Right forelimb (tissue), 1 donor: ENCODE measurements at places on chromosomes 11 and 22.

DNA sequence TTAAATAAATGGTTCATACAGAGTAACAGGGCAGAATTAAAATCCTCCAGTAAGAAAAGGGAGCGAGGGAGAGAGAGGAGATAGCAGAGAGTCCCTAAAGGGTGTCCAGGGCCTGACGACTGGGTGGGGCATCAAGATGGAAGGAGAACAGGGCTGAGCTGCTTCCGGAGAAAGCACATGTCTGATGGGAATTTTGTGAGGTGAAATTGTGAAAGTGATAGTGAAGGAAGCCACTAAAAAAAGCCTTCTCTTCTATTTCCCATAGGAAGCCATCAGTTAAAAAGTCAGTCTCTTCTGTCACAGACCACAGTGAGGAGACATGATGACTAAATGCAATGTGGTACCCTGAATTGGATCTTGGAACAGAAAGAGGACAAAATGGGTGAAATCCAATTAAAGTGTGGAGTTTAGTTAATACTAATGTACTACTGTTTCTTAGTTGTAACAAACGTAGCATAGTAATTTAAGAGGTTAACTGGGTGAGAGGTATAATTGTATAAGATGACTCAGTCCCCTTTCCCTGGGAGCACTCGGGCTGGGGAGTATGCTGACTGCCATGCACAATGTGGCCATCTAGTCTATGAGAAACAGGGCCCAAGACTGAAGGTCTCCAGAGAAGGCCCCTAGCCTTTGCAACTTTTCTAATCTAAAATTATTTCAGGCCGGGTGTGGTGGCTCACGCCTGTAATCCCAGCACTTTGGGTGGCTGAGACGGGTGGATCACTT, 29.5 kb upstream of the FCHSD2 start:
- DNase-seq: no peak

DNA sequence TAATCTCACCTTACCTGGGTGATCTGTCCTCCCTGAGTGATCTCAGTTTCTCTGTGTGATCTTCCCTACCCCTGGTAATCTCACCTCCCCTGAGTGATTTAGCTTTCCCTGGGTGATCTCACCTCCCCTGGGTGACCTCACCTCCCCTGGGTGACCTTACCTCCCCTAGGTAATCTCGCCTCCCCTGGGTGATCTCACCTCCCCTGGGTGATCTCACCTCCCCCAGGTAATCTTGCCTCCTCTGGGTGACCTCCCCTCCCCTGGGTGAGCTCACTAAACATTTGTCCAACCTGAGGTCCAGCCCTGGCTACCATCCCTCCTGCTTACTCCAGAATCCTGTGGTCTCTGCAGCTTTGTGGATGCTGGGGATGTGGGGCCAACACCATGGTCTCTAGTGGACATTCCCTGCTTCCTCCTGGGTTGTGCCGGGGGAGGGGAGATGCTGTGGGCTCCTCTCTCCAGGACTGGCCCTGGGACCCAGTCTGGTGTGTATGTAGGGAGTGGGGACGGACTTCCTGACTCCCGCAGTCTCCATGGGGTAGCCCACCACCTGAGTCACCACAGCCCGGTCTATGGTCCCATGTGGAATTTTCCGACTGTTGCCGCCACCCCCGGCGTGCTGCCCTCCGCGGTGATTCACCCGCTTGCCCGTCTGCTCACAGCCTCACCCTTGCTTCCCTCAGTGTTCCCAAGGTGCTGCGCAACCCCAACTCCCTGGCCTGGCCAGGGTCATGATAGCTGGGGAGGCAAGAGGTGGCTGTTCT, 9.9 kb downstream of the LSP1 start:
- DNase-seq: no peak

- DNase-seq: no peak
These were observed 84.0 kb upstream of the CTSC start for GRCh38 chr11:88421530-88421929.

DNA sequence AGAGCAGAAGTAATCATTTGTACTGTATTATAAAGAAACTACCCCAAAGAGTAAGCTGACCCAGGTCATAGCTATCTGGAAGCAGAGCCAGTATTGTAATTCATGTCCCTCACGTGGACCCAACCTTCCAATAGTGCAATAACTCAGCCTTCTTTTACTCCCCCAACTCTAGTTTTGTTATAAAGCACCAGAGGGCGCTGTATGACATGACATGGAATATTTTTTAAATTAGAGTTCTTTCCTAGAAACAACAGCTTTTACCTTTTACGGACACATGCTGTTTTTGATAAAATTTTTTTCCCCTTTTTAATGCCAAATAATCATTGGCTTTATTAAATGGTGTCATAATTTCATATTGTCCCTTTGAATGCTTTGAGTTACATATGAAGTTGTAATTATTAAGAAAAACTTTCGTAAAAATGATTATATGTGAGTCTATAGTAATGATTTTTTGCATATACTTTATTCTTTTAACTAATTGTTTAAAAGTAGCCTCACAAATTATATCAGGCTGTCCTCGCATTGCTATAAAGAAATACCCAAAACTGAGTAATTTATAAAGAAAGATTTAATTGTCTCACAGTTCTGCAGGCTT, 76.9 kb downstream of the DKK3 start:
- DNase-seq: no peak

DNA sequence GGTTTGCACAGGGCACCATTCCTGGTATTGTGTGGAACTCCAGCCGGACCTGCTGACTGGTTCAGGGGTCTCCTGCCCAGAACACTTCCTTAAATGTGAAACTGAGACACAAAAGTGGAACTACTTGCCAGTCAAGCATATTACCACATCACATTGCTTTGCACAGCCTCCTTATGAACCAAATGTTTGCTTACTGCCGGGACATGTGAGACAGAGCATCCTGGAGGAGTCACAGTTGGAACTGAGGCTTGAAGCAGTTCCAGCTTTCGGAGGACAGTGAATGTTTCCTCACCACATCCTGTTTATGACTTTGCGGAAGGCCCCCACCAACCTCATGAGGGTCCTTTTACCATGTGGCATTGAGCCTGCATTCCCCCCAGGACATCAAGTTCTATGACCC, 105.8 kb upstream of the ARHGAP42 start:
- no peak for DNase-seq

GRCh38 chr22:31055635-31056159, 25.4 kb upstream of the SMTN start:
- DNase-seq: peak; percentile 85

GRCh38 chr11:1690167-1691025, 6.6 kb upstream of the KRTAP5-6 start:
- no peak for DNase-seq

- no peak for DNase-seq
These were observed 109.8 kb upstream of the SYT13 start for GRCh38 chr11:45395947-45396346.

DNA sequence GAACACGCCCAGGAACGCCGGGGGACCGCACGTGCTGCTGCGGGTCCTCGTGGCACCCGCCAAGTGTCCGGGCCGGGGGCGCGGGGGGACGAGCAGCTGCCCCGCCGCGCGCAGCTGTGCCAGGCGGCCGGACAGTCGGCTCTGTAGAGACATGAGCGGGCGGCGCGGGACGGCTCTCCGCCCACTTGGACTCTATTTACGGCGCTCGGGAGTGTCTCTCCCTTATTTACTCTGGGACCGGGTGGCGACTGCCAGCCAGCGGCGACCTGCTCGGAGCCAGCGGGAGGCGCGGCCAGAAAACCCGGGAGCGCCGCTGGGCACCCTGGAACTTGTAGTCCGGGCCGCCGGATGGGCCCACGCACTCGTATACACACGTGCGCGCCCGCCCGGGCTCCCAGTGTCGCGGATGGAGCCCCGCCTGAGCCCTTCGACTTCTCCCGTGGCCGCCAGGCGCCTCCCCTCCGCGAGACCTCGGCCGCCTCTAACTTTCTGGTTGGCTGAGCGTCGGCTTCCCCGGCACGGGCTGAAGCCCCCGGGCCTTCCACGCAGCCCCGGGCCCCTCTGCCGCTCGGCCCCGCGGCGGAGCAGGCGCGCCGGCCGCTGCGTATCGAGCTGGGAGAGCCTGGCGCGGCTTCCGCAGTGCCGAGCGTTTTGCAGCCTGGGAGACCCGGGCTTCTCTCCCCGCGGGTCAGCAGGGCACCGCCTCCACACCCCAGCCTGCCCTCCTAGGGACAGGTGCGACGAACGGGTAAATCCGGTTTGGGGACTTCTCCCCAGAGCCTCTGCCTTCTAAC, at the start of gene MACROD1:
Gene MACROD1 (minus strand): TSS at position 272 of the 794 bp plus-strand sequence. CDS start 119 bp downstream, at position 153.
- DNase-seq: peak; percentile 90

GRCh38 chr11:69419662-69420395, 61.6 kb upstream of the LINC01488 start:
- DNase-seq: no peak

GRCh38 chr11:60763692-60764369, 7.2 kb downstream of the MS4A15 start:
- DNase-seq: no peak

- DNase-seq: no peak
These were observed 15.7 kb upstream of the NXPE4 start for GRCh38 chr11:114610984-114611944.

DNA sequence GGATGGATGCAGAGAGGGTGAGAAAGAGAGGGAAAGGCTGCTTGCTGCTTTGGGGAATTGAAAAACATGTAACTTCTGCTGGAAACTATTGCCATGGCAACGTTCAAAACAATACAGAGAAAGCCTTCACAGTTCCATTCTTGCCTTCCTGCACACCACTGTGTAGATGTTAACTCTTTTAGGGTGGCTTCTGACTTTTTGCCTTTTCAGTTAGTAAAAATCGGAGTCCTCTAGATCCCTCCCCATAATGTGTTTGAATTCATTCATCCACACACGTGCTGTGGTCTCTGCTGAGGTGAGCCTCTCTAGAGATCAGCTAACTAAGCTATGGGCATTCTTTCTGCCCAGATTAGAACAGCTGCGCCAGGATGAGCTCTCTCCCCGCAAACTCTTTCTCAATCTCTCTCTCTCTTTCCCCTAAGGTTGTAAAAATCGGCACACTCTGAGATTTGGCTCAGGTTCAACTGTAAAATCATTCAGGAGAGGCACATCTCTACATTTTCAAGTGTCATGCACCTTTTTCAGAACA, 1178.3 kb downstream of the LRRC4C start:
- peak; percentile 42 for DNase-seq

DNA sequence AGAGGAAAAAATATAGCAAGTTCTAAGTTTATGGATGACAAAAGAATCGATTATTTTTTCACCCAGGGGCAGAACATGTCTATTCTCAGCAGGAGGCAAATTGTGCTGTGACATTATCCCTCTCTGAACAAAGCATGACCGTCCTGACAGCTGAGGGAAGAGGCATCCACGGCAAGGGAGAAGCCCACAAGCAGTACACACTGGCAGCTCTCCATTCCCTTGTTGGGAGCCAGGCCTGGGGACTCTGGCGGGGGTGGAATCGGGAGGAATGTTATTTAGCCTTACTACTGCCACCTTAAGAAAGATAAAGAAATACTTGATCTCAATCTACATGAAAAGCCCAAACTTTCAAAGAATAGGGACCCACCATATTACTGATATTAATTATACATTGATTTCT, 3.4 kb downstream of the KIRREL3 start:
- DNase-seq: no peak

GRCh38 chr22:28798810-28799605, 1.4 kb downstream of the XBP1 start:
- peak; percentile 59 for DNase-seq

- DNase-seq: no peak
These were observed 828.6 kb downstream of the TBC1D22A start for GRCh38 chr22:47591016-47591415.

DNA sequence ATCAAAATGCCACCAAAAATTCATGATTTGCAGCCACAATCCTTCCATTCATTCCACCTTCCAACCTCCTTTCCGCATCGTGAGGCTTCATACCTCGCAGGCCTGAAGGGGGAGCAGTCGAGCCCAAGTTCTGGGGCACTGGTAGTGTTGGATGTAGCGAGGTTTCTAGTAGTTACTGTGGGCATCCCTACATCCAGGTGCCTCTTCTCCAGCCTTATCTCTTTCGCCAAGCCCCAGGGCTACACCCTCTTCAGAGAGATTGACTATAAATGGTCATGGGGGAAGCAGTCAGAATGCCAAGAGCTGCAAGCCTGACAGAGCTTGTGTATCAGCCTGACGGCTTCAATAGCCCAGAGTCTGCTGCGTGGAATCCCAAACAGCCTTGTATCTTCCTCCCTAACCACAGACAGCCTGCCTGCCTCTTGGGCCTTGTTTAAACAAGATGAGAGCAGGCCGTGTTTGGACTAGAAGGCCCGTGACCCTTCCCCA, 28.9 kb downstream of the CLMP start:
- DNase-seq: no peak

DNA sequence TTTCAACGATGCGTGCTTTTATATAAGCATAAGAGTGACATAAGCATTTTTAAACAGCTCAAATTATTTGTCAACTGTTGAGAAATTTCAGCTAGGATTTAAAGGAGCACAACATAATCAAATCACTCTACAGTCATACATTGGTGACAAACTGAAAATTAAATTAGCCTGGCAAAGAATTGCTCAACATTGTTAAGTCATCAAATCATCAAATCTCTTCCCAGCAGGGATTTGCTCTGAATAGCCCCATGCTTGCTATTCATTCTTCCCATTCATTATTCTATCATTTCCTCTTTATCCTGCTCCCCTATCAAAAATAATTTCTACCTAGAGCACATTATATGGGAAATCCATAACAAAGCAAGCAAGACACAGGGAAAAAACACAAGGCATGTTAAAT, 198.7 kb upstream of the LUZP2 start:
- no peak for DNase-seq

- no peak for DNase-seq
These were observed 28.4 kb downstream of the PC start for GRCh38 chr11:66929753-66930152.

DNA sequence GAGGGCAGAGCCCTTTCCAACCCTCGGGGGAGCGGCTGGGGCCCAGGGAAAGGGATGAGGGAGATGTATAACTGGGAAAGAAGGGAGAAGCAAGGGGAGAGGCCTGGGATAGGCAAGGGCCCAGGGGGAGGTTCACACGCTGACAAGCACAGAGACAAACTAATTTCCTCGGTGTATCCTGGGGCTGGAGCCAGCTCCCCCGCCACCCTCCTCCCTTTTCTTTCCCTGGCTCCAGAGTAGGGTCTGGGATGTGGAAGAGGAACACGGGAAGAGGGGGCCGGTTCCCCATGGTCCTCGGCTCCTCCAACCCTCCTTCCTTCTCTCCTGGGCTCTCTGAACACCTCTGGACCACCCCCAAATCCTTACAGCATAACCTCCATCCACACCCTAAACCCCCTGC, 6.9 kb downstream of the CLCF1 start:
- DNase-seq: no peak

GRCh38 chr11:65645710-65646109, 7.8 kb downstream of the SIPA1 start:
- no peak for DNase-seq

DNA sequence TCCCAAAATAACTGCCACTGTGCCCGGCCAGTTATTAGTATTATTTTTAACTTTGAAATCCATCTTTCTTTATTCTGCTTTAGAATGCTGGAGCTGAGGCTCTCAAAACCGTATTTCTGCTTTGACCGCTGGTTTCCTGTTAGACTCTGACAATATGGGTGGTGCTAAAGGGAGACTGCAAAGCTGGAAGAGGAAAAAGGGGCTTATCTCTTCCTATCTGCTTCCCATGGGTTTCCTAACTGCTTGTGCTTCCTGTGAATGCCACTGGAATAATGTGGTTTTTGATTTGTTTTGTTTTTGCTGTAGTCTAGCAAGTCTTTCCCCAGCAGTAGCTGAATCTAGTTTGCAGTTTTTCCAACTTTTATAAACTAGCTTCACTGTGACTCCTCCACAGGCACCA, 43.6 kb downstream of the XRRA1 start:
- no peak for DNase-seq
